ENCODE measurements at places on chromosomes 11 and 22.

DNA sequence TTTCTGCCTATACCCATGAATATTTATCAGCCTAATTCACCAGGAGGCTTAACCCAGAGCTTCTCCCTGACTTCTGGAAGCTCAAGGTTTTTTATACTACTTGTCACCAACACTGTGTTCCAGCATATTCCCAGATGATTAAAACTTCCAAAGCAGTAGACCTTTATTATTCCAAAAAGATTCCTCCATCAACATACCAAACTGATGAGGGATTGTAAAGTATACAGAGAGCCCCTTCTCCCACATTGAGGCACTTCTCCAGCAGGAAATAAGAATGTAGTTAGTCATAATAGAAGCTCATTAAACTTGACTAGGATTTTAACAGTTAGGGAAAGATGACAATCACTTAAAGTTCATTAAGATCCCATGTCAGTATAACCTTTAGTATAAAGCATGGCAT, 51.4 kb upstream of the CEP126 start:
- no peak for DNase-seq

- DNase-seq: no peak
These were observed 102.1 kb upstream of the FAT3 start for GRCh38 chr11:92122561-92122960.

GRCh38 chr11:87125257-87125656, 87.5 kb downstream of the TMEM135 start:
- DNase-seq: no peak

DNA sequence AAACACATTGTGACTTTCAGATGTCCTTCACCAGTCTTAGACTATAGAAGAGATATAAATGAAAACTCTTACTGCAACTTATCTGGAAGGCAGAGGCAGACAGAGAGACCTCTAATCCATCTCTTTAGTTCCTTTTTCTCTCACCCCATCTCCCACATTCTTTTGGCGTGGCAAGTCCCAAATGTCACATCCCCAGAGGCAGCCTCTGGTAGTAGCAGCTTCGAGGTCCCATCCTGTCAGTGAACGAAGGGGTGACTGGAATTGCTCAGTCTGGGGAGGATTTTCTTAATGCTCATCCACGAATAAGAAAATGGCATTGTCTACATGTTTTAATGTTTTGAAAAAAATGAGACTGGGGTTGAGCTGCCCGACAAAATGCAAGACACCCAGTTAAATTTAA, 201.4 kb downstream of the GRIA4 start:
- no peak for DNase-seq

GRCh38 chr11:12411806-12412727, 34.7 kb downstream of the PARVA start:
- no peak for DNase-seq

DNA sequence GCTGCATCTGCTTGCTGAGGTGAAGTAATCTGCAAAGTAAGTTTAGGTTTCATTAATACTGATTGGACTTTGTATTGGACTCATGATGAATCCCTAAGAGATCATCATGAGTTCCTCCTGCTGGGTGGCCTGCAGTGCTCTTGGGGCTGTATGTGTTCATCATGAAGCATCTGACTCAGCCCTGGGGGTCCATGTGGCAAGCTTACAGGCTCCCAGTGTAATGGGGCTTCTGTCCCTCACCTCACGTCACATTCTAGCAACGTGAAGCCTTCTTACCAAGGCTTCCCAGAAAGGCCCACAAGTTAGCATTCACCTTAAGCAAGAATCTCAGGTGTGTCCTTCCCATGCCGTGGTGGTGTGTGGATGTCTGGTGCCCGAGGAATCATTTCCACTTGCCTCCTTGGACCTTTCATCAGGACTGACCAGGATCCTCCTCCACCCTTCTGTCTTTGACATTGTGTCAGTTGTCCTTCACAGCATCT, 23.7 kb downstream of the CRKL start:
- no peak for DNase-seq

DNA sequence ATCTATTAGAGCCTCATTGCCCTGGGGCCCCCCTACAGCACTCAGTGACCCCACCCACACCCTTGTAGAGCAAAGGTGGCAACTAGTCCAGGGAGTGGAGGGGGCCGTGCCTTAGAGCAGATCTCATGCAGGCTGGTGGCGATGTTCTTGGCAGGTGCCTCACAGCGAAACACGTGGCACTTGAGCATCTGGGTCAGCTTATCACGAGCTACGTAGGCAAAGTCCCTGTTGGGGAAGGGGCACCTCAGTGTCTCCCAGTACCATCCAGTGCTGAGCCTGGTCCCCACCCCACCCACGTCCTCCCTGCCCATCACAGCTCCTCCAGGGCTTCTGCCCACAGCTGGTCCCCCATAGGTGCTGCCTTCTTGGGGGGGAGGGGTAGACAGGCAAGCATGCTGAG, 11.2 kb downstream of the SMPD1 start:
- no peak for DNase-seq

- DNase-seq: no peak
These were observed 863.6 kb downstream of the FAM181B start for GRCh38 chr11:81870066-81870412.

GRCh38 chr11:102882389-102883024, 7.7 kb upstream of the MMP12 start:
- no peak for DNase-seq

GRCh38 chr11:125221461-125221860, 56.9 kb downstream of the PKNOX2 start:
- no peak for DNase-seq

- no peak for DNase-seq
These were observed 15.3 kb downstream of the TRIM44 start for GRCh38 chr11:35677904-35678303.

- peak; percentile 7 for DNase-seq
These were observed 1.1 kb upstream of the CLTCL1 start for GRCh38 chr22:19292458-19293230.

DNA sequence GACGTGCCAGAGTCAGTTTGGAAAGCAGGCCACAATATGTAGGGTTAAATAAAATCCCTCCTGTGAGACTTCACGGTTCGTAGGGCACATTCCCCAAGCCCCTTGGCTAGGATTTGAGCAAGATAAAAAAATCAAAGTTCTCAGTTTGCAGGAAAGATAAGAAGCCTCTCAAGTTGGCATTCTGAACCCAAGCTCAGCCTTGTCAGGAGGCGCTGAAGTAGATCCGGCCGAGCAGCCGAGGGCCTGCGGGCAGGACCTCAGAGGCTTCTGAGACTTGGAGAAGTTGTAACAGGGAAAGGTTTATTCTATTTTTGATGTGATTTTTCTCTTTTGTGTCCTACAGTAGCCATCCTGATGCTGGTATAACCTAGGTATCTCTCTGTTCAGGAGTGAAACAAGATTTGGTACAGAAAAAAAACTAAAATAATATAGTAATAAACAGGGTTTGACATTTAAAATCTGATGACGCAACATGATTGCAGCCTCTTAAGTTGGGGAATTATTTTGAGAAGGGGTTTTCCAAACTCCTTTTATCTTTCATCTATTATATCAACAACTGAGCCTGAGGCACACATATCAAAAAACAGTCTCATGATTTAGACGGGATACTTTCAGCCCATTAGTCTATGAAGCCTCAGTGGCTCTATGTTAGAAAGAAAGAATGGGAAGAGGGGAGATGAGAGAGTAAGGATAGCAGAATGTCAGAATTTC, 10.1 kb downstream of the PATE2 start:
- no peak for DNase-seq

- DNase-seq: no peak
These were observed 3.9 kb upstream of the GTSE1 start for GRCh38 chr22:46292732-46293131.

DNA sequence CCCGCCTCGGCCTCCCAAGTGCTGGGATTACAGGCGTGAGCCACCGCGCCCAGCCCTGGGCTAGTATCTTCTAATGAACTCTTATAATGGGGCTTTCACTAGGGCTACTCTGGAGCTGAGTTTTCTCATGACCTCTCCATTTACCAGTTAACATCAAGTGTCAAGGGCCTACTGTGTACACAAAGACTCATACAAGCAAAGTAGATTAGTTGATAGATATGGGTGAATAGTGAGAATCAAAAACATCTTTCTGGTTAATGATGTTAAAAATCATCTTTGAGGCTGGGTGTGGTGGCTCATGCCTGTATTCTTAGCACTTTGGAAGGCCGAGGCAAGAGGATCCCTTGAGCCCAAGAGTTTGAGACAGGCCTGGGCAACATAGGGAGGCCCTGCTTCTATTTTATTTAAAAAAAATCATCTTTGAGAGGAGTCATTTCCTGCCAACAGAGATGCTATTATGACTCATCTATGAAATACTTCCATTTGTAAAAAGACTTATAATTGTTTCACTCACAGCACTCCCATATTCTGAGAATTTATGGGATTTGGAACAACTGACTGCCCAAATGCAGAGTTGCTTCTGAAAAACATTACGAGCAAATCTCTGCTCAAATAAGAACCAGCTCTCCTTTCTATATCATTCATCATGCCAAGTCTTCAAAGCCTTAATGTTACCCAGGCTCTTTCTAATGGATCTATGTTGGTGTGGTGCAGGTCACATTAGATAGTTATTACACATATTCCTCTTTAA, 57.0 kb downstream of the GDPD4 start:
- peak; percentile 6 for DNase-seq

GRCh38 chr11:119222308-119222707, 16.2 kb downstream of the CBL start:
- DNase-seq: no peak

DNA sequence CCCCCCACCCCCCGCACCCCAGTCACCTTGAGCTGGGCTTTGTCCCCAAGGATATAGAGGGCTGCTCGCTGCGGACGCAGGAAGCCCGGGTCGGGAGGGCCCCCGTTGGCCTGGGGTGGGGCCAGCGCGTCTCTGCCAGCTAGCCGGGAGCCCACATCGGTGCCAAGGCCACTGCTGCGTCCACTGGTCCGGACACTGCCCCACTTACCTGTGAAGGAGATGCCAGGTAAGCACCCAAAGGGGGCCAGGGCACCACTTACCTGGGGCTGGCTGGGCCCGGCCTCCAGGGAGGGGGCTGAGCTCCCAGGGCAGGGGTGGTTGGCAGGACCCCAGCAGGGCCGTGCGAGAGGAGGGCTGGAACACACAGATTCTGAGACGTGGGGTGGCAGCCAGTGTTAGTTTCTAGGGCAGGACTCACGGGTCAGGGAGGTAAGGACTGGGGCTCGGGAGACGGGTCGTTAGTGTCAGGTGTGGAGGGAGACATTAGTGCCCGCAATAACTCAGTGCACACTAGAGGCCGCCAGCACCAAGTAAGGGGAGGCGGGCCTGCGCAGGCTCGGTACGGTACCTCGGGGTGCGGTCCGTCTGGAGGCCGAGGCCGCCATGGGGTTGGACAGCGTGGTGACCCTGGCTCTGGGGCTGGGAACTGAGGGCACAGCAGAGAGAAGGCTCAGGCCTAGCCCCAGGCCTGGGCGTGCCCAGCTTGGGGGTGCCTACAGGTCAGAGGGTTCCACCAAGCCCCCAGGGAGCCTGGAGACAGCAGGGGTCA, 18.2 kb downstream of the SBF1 start:
- DNase-seq: no peak

- DNase-seq: peak; percentile 56
These were observed 64.9 kb downstream of the DEPDC5 start for GRCh38 chr22:31818481-31819392.

All from activated naive CD4-positive, alpha-beta T cell treated with anti-CD3 and anti-CD28 coated beads, Interleukin-2, amount 50 U/mL, for 72 hours (primary cell).